ENCODE measurements at places on chromosomes 7 and 10.

GRCh38 chr10:116907245-116907987 is 58.1 kb downstream of the ENO4 start:
- DNase-seq: no peak

GRCh38 chr10:94220717-94221116 is 142.0 kb downstream of the NOC3L start:
- DNase-seq: no peak

GRCh38 chr10:47021850-47022249 is 110.6 kb downstream of the PTPN20 start:
- DNase-seq: no peak

DNA sequence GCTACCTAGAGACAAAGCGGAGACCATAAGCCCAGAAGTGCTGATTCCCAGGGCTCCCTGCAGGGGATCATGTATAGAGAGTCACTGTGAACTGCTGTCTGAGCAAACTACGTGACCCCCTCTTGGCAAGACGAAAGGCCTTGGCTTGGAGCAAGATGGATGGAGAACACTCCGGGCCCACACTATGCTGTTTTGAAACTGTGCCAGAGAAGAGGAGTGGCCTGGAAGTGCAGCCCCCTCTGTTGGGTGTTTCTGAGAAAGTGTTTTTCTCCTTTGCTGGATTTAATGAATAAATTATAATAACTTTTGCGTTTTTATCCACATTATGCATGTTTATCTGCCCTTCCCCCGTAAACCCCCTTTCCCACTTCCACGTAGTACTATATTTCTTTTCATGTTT is 639.3 kb upstream of the GALNT17 start:
- DNase-seq: no peak

GRCh38 chr7:40147371-40148246 is 12.8 kb downstream of the SUGCT start:
- no peak for DNase-seq

- DNase-seq: no peak
Observed at GRCh38 chr7:148553979-148554378, 36.6 kb upstream of the C7orf33 start.

GRCh38 chr10:6400821-6401465 is 179.1 kb downstream of the PRKCQ start:
- DNase-seq: no peak

GRCh38 chr7:7786595-7786994 is 68.2 kb upstream of the RPA3 start:
- no peak for DNase-seq

- DNase-seq: no peak
Observed at GRCh38 chr10:132496360-132497062, 41.1 kb upstream of the INPP5A start.

- no peak for DNase-seq
Observed at GRCh38 chr7:143334244-143334643, 18.3 kb downstream of the CLCN1 start.

- no peak for DNase-seq
Observed at GRCh38 chr10:11147722-11148121, 130.1 kb downstream of the CELF2 start.

DNA sequence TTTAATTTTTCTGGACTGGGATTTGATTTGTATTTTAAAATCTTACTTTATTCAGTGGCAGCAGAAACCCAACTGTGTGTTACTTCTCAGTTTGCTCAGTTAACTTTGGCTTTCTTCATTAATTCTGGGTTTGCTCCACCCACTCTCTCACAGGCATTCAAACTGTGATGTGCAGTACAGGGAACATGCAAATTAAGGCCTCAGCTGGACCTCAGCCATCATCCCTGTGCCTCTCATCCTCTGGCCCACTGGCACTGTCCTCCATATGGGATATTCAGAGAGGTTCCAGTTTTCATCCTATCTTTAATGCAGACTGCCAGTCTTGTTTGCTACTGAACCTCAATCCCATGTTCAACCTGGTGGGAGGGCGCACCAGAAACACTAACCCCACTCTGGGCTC is 743.4 kb upstream of the IGFBP3 start:
- no peak for DNase-seq

GRCh38 chr10:11178606-11179515 is 161.2 kb downstream of the CELF2 start:
- no peak for DNase-seq

DNA sequence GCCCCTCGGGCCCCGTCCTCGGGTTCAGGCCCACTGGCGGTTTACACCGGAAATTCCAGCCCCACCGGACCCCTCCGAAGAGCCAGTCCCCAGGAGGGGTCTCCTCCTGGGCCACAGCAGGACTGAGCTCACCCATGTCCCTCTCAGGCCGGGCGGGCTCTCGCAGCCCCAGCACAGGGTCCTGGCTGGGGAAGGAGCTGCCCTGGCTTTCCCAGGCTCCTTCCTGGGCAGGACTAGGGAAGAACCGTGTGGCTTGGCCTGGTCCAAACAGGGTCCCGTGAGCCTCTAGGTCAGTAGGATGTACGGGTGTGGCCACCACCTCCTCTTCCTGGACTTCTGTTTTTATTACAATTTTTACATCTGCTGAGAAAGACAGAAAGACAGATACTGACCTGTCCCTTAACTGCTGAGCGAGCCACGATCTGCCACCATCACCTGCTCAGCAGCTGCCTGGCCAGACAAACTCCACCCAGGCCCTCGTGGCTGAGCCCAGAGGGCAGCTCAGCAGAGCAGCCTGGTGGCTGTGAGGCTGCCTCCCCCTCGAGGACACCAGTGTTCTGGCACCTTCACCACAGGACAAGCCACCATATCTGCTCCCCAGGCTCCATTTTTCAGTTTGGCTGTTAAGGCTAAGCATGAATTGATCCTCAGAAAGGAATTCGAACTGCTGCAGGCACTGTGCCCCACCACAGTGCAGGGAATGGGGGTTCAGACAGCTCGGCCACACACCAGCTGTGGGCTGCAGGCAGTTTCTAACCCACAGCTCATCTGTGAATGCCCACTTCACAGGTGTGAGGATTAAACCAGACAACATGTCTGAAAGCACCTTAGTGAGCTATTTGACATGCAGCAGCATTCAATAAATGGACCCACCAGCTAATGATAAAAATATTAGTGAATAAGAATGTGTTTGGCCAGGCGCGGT is 14.5 kb upstream of the ZNF777 start:
- no peak for DNase-seq

DNA sequence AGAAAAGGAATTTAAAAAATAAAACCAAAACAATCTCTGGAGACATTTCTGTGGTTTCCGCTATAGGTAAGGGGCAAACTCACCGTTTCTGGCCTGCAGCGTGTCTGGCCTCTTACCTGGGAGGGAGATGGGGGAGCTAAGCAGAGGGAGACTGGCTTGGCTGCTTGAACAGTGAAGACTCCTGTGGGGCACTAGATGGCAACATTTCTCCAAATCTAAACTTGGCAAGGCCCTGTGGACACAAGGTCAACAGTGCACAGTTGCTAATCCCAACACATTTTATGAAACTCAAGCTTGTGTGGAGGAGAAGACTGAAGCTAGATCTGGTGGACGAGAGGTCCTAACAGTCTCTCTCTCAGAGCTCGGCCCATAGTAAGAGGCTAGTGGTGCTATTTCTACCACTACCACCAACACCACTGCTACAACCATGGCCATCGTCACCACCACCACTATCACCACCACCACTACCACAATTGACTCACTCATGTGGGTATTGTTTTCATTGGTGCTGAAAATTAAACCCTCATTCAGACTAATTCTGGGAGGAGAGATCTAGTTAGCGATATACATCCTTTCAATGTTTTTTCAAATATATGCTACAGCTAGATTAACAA is 28.4 kb upstream of the CDHR3 start:
- DNase-seq: peak; percentile 84

GRCh38 chr7:23685731-23686130 is 5.7 kb downstream of the FAM221A start:
- no peak for DNase-seq

- DNase-seq: no peak
Observed at GRCh38 chr7:20064974-20065862, 152.0 kb downstream of the MACC1 start.

DNA sequence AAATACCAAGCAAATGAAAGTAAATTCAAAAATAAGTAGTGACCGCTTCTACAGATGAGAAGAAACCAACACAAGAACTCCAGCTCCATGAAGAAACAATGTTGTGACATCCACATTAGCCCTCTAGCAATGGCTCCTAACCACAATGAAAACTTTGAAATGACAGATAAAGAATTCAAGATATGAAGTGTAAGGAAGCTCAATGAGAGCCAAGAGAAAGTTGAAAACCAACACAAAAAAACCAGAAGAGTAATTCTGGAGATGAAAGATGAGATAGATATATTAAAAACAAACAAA is 68.2 kb upstream of the DDC start:
- DNase-seq: no peak

GRCh38 chr10:60048091-60048501 is 141.7 kb upstream of the CCDC6 start:
- DNase-seq: no peak

DNA sequence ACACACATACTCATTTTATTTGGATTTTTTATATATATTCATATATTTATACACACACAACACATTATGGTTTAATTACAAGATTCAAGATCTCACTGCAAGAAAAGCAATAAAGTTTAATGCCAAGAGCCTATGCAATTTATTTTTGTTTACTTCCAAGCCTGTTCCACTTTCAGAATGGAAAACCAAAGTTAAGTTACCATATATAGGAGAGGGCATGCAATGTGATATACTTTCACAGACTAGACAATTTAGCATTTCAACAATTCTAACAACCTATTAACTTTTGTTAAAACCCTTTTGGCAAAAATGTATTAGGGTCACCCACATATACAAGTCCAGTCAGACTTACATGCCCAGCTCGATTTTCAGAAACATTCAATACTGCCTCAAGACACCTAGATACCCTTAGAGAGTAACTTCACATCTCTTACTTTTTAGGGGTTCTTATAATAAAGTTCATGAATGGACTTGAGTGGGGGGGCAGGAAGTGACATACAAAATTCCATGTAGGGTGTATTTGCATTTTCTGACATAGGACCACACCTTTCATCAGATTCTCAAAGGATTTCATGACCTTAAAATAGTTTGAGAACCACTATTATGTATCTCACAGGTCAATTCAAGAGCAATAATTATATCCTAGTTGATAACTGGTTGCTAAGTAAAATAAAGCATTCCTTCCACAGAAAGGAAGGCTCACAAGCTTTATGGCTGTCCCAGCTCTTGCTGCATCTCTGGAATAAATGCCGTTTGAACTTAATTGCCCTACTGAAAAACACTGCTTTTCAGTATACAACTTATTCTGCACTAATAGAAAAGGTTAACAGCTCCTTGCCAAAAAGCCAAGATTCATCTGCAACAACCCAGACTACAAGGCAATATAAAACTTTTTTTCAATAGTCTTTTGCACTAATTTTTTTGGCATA is 2.5 kb downstream of the P4HA1 start:
- DNase-seq: no peak

DNA sequence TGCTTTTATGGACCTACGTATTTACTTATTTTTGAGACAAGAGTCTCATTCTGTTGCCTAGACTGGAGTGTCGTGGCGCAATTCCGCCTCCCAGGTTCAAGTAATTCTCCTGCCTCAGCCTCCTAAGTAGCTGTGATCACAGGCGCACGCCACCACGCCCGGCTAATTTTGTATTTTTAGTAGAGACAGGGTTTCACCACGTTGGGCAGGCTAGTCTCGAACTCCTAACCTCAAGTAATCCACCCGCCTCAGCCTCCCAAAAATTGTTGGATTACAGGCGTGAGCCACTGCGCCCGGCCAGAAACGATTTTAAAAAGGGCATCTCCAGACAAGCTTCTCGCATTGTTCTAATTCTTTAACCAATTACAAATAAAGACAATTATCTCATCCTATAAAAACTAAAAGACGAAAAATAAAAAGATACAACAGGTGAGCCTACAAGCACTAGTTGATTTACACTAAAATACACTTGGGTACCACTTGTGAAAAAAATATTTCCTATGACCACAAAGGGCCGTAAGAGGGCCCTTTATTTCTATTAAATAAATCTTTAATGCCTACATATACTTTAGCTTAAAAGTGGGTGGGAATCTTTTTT is 2.4 kb downstream of the TRA2A start:
- DNase-seq: no peak

GRCh38 chr7:30899630-30900029 is 12.0 kb upstream of the AQP1 start:
- DNase-seq: no peak

DNA sequence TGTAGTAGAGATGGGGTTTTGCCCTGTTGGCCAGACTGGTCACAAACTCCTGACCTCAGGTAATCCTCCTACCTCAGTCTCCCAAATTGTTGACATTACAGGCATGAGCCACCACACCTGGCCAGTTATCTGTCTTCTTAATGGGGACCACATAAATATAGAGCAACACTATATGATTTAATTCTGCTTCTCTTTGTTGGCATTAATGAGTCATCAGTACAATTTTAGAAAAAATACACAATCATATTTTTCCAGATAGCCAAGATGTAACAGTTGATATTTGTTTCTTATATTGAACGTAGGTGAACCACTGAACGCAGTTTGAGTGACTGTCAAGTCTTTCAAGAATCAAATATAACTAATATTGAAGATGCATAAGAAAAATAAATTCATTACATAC is 48.5 kb downstream of the LCOR start:
- DNase-seq: no peak

GRCh38 chr10:128978211-128978610 is 488.8 kb upstream of the MGMT start:
- DNase-seq: no peak

GRCh38 chr7:108104324-108104723 is 25.8 kb downstream of the LAMB4 start:
- DNase-seq: no peak

GRCh38 chr7:21999896-22000295 is 54.2 kb upstream of the CDCA7L start:
- DNase-seq: no peak

GRCh38 chr10:97999066-97999922 is 31.1 kb downstream of the CRTAC1 start:
- no peak for DNase-seq

GRCh38 chr7:44391171-44391570 is 65.8 kb upstream of the CAMK2B start:
- DNase-seq: no peak

DNA sequence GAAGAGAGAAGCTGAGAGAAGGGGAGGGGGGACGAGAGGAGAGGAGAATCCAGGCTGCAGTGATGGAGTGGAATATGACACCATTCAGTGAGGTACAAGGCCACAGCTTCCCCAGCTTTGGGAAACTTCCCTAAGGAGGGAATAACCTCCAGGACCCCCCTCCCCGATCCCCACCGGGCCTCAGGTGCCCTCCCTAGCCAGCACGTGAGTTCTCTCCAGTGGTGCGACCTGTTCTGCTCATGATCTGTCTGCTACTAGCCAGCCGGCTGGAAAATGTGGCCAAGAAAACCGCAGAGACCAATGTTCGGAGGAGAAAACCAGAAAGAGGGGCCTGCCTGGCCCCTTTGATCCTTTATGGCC is 39.9 kb upstream of the AGK start:
- no peak for DNase-seq

GRCh38 chr10:71435571-71436267 is 39.0 kb downstream of the CDH23 start:
- no peak for DNase-seq

- no peak for DNase-seq
Observed at GRCh38 chr10:5229019-5229418, 32.4 kb downstream of the AKR1C4 start.

DNA sequence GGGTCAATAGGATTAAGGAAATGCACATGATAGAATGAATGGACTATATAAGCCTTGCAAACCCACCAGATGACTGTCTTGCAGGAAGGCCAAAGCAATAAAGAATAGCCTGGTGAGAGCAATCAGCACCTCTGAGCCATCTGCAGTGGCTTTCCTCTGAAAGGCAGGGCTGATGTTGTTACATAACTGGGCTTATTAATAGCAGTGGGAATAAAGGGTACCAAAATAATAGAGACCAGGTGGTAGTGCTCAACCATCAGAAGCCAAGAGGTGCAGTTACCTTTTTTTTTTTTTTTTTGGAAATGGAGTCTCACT is 16.8 kb upstream of the VPS26A start:
- DNase-seq: no peak
